LHCN-M2 (cell line): ENCODE measurements at places on chromosomes 3 and 15. TPM values are rescaled to one million over a fixed set of nuclear protein-coding genes. Genes with fewer than 3 reads are reported as not detected.
A peak's percentile ranks its signal among the peaks of the same experiment; 100 is the strongest.

GRCh38 chr15:89747708-89748682 lies 3.1 kb downstream of the MESP1 start:
- DNase-seq = no peak

NOP10 gene
- total RNA-seq = 166 and 200 TPM in 2 replicates

- DNase-seq = no peak
These were observed 253.7 kb downstream of the ROBO1 start for GRCh38 chr3:79514069-79514468.

DNA sequence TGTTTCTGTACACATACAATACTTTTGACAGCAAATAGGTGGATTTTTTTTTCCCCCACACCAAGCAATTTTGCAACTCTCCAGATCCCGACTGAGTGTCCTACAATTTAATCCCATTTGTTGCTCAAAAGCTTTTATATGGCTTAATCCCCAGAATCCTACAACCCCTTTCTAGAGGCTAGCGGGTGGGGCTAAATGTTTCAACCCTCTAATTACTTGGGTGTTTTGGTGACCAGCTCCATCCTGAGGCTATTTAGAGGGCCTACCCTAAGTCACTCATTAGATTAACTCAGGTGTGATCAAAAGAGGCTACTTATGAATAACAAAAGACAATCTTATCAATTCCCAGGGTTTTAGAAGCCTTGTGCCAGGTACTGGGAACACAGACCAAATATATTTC lies 21.0 kb upstream of the FBXL2 start:
- no peak for DNase-seq

GRCh38 chr3:127955728-127956127 lies 40.7 kb downstream of the KBTBD12 start:
- no peak for DNase-seq

DNA sequence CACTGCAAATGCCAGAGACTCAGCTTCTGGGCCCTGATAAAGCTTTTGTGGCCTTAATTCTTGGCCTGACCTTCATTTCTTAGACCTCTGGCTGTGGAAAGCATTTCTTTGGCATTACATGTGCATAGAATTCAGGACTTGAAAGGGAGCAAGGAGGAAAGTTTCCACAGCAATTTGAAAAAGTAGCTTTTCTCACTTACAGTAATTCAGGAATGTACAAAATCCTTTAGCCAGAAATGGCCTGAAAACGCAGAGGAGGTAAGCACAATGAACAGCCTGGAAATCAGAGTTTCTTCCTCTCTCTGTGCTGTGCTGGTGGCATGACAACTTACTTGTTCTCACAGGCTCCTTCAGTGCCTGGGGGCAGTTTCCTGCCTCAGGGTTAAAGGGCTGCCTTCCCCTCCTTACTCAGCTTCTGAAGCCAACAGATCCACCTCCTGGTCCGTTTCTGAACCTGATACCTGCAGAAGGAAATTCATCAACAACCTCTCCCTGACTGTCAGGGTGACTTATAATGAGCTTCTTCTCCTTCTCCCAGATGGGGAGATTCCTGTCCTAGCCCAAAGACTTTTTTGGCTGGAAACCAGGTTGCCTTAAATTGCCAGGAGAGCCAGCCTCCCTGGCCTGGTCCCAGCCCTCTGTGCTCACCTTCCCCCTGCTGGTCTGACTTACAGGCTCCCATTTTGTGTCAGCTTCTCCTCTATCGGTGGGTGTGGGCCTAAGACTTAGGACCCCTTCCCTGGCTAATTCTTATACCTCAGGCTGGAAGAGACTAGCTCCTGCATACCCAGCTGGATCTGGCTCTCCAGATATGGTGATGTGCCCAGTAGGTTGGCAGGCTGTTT lies 102.3 kb downstream of the MYRIP start:
- DNase-seq = peak; percentile 7

GRCh38 chr3:117962750-117963149 lies 1071.9 kb downstream of the IGSF11 start:
- DNase-seq = no peak

- peak; percentile 55 for DNase-seq
These were observed 9.6 kb downstream of the GOLGB1 start for GRCh38 chr3:121739902-121740301.

- DNase-seq = no peak
These were observed 173.4 kb downstream of the XXYLT1 start for GRCh38 chr3:195097331-195098255.

NR2C2 gene
- total RNA-seq = 16.4 and 20.1 TPM in 2 replicates

TPRG1 gene
- total RNA-seq = 0.19 and 0.86 TPM in 2 replicates

GRCh38 chr3:61222467-61222866 lies 28.8 kb downstream of the FHIT start:
- DNase-seq = no peak

DNA sequence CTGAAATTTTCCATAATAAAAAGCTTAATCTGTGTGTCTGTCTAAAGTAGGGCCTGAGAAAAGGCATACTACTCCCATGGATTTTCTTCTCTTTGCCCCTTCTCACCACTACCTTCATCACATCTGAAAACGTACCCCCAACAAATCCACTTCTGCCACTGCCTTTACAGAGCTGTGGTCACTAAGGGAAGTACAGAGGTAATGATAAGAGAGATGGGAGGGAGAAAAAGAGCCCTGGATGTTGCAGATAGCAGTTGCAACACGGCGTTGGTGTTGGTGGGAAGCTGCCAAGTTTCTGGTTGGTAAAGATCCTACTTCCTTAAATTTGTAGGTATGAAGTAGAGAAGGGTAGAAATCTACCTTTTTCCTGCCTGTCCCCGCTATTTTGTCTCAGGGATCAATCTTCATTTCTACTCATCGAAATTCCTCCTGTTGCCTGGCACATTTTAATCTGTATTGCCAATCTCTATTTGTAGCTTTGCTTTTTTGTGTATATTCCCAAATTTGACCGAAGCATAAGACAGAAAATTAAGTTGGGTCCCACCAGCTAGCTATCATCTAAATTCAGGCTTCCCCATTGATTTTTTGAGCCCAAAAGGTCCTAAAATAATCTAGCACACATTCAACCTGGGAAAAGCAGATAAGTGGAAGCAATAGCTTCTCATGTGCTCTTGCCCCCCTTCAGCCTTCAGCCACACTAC lies 102.9 kb downstream of the TFDP2 start:
- no peak for DNase-seq

CLDN18 gene
- 0.06 TPM in 1 of 2 replicates, not detected in the other for total RNA-seq

- no peak for DNase-seq
These were observed 2.8 kb downstream of the ZIC4 start for GRCh38 chr3:147403511-147403910.

DNA sequence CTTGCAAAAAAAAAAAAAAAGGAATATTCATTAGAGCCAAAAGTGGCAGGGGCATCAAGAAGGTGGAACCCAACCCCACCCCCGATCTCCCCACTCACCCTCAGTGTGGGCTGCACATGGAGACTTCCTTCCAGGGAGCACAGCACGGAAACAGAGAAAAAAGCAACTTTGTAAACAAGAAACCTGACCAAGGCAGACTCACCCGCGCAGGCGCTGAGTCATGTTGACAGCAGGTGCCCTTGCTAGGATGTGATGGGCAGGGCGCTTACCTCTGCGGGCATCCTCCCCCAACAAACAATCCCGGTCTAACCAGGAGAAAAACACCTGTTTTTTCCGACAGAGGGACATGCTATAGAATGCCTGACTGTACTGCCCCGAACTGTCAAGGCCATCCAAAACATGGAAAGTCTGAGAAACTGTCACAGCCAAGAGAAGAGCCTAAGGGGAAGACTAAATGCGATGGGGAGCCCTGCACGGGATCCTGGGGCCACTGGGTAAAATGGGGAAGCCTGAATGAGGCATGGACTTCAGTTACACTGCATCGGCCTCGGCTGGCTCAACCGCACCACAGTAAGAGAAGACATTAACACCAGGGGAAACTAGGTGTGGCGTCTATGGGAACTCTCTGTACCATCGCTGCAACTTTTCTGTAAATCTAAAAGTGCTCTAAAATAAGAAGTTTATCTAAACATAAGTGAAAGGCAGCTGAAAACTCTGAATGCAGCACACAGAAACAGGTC lies 66.7 kb upstream of the GATA2 start:
- DNase-seq = no peak

DNA sequence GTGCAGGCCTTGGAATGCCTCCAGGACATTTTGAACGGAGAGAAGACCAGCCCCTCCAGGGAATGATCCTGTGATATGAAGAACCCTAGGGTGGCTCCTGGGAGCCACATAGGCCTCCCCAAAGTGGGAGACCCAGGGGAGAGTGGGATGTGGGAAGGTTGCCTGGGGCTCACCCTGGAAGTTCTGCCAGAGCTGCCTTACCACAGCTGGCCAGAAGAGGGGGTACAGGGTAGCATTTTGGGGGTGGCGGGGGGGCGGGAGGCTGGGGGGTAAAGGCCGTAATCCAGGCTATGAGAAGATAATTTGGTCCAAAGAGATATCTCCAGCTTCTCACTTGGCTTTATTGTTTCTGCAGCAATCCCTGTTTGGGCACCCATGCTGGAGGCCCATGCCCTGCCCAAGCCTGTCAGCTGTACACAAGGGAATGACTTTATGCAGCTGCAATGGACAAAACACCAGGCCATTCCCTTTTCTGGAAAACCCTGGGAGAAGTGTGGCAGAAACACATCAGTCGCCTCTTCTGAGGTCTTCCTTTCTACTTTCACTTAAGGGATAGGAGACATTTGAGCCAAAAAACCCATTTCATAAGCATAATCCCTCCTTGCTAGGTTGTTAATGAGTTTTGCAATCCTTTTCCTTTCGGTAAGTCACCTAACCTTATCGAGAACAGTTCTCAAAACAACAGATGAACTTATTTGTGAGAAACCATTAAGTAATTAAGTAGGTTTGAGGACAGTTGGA lies 11.0 kb upstream of the MUSTN1 start:
- no peak for DNase-seq

- DNase-seq = peak; percentile 59
These were observed 35.1 kb downstream of the TMOD3 start for GRCh38 chr15:51864408-51865056.
